Lung (tissue), 17 donors: ENCODE measurements at places on chromosomes 3 and 15. TPM values are rescaled to one million over a fixed set of nuclear protein-coding genes. Genes with fewer than 3 reads are reported as not detected.
A peak's percentile ranks its signal among the peaks of the same experiment; 100 is the strongest.

Gene TPRG1
- 10.5 TPM for total RNA-seq

Gene CDCP1
- total RNA-seq: 20.7 TPM

Gene GHSR
- not detected for total RNA-seq

Gene ROBO1
- total RNA-seq: 72.6 TPM

Gene MYRIP
- 2.5 TPM for total RNA-seq

Gene GRM2
- 0.77 TPM for total RNA-seq

Gene DUOXA2
- total RNA-seq: 0.48 TPM

DNA sequence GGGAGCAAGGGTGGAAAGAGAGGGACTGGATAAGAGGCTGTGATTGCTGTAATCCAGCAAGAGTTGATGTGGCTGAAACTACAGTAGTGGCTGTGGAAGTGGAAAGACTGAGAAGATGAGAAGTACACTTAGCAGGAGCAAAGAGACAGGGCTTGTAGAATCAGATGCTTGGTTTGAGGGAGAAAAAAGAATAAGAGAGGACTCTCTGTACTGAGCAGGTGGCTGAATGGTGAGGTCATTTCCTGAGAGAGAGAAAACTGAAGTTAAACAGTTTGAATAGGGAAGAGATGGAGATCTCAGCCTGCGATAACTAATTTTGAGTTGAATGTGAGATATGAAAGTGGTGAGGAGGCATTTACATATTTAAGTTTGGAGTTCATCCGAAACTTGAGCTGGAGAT is 95.8 kb upstream of the SLC25A36 start:
- H3K27me3 ChIP-seq: no peaks in the 10 kb centered on the region
- no peaks in the 10 kb centered on the region for H3K4me1 ChIP-seq
- no peak for DNase-seq

DNA sequence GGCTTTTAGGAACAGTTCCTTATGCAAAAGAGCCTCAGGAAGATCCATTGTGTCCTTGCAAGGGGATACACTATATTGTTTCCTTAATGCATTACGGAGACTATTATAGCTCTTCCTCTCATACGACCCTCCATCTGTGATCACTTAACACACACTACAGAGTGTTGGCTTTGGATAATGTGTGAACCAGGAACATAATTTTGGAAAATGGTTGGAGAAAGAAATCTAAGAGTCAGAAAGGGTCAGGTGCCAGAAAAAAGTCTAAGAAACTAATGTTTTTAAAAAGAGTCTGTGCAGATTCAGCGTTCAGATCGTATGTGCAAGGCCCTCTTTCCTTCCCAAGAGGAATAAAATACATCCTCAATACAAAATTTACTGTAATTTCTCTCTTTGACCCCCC is 27.3 kb downstream of the LRRN1 start:
- H3K27me3 ChIP-seq: no peaks in the 10 kb centered on the region
- H3K36me3 ChIP-seq: peaks cover 3% of the 10 kb centered on the region
- H3K4me3 ChIP-seq: no peak overlapping the region
- H3K27ac ChIP-seq: no peak overlapping the region
- DNase-seq: no peak
- no peaks in the 10 kb centered on the region for H3K4me1 ChIP-seq

- H3K36me3 ChIP-seq: no peaks in the 10 kb centered on the region
- H3K4me1 ChIP-seq: no peaks in the 10 kb centered on the region
- DNase-seq: no peak
- H3K27ac ChIP-seq: no peak overlapping the region
Measured at GRCh38 chr15:99526176-99526575, 39.6 kb upstream of the MEF2A start.

- no peaks in the 10 kb centered on the region for H3K27me3 ChIP-seq
- H3K4me3 ChIP-seq: no peak overlapping the region
- H3K36me3 ChIP-seq: no peaks in the 10 kb centered on the region
- DNase-seq: no peak
- no peaks in the 10 kb centered on the region for H3K4me1 ChIP-seq
Measured at GRCh38 chr15:88125576-88125975, 131.0 kb downstream of the NTRK3 start.

DNA sequence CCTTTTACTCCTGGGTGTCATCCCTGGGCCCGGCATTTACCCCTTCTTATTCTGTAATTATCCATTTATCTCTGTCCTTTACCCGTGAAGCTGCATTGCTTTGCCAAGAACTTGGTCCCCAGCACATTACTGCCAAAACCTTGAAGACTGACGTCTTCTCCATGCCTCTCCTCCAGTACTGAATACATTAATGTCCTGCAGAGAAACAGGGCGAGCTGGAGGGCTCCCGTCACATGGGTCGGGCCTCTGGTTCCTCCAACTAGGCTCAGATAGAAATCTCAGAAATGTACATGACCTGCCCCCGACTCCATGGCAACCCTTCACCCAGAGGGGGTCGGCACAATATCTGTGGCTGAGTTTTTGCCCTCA is 445 bp downstream of the EFCAB12 start:
- H3K27ac ChIP-seq: no peak overlapping the region
- no peaks in the 10 kb centered on the region for H3K27me3 ChIP-seq
- H3K4me1 ChIP-seq: peaks cover 8% of the 10 kb centered on the region
- peaks cover 16% of the 10 kb centered on the region for H3K36me3 ChIP-seq

DNA sequence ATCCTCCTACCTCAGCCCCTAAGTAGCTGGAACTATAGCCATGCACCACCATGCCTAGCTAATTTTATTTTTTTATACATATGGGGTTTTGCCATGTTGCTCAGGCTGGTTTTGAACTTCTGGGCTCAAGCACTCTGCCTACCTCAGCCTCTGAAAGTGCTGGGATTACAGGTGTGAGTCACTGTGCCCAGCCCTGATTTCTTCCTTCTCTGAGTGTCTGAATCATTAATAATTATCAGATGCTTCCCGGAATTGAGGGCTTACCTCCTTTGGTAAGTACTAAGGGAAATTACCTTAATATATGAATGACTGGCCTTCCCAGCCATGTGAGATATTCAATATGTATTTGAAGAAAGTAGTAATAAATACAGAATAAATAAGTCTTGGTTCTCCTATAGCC is 7.2 kb downstream of the CLPX start:
- H3K4me1 ChIP-seq: peaks cover 4% of the 10 kb centered on the region
- peaks cover 15% of the 10 kb centered on the region for H3K36me3 ChIP-seq
- H3K27ac ChIP-seq: no peak overlapping the region
- H3K27me3 ChIP-seq: no peaks in the 10 kb centered on the region
- H3K4me3 ChIP-seq: no peak overlapping the region

DNA sequence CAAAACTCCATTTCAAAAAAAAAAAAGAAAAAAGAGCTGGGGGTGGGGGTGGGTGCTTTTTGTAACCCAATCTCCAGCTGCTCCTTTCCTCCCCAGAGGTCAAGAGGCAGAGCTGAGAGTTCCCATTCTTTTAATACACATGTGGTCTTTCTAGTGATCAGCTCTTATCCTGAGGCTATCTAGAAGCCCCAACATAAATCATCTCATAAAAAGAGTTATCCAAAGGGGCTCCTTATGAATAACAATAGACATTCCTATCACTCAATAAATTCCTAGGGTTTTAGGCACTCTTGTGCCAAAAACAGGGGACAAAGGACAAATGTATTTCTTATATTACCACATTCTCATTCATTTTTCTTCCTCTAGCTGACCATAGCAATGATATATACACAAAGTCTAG is 25.1 kb upstream of the GAP43 start:
- H3K4me1 ChIP-seq: no peaks in the 10 kb centered on the region
- no peaks in the 10 kb centered on the region for H3K27me3 ChIP-seq
- H3K27ac ChIP-seq: no peak overlapping the region
- no peaks in the 10 kb centered on the region for H3K36me3 ChIP-seq
- no peak overlapping the region for H3K4me3 ChIP-seq

DNA sequence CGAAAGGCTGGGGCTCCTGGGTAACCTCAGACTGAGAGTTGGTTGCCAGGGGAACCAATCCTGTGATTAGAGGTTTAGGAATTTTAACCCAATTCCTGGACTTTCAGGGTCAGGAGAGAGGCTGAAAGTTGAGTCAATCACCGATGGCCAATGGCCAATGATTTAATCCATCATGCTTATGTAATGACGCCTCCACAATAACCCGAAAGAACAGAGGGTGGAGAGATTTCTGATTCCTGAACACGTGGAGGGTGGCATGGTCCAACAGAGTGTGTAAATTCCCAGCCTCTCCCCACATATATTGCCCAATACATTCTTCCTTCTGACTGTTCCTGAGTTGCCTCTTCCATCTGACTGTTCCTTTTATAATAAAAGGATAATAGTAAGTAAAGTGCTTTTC is 137.2 kb upstream of the CBLB start:
- H3K4me1 ChIP-seq: peaks cover 24% of the 10 kb centered on the region
- no peak overlapping the region for H3K27ac ChIP-seq
- no peaks in the 10 kb centered on the region for H3K27me3 ChIP-seq
- H3K36me3 ChIP-seq: no peaks in the 10 kb centered on the region
- H3K4me3 ChIP-seq: no peak overlapping the region

- peaks cover 2% of the 10 kb centered on the region for H3K36me3 ChIP-seq
- H3K4me3 ChIP-seq: no peak overlapping the region
- no peak for DNase-seq
- H3K27me3 ChIP-seq: no peaks in the 10 kb centered on the region
Measured at GRCh38 chr3:138687236-138687635, 78.7 kb downstream of the FAIM start.

DNA sequence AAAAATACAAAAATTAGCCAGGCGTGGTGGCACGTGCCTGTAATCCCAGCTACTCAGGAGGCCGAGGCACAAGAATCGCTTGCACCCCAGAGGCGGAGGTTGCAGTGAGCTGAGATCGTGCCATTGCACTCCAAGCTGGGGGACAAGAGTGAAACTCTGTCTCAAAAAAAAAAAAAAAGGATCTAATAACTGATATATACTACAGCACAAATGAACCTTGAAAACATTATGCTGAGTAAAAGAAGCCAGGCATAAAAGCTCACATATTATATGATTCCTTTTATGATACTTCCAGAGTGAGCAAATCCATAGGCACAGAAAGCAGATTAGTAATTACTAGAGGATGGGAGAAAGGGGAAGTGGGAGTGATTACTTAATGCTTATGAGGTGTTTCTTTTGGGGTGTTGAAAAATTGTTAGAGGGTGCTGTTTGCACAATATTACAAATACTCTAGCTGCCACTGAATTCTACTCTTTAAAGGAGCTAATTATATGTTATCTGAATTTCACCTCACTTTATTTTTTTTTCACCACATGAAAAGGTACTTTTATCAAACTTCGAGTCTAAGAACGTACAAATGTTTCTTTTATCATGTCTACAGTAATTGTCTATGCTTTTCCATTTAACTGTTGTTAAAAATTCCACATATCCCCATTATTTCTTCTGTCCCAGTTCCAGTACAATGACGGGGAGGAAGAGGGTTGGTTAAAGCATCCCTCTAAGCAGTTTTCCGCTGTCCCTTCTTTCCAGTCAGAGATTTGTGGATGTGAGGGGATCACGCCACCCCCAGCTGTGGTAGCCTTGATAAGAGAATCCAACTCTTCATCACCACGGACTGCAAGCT is 77.7 kb upstream of the FAM174B start:
- no peaks in the 10 kb centered on the region for H3K36me3 ChIP-seq
- no peaks in the 10 kb centered on the region for H3K27me3 ChIP-seq
- peak; percentile 40 for DNase-seq
- H3K4me1 ChIP-seq: no peaks in the 10 kb centered on the region
- peak overlapping the region; percentile 63 for H3K27ac ChIP-seq

- no peaks in the 10 kb centered on the region for H3K27me3 ChIP-seq
- H3K4me1 ChIP-seq: peaks cover 3% of the 10 kb centered on the region
- H3K27ac ChIP-seq: no peak overlapping the region
- DNase-seq: peak; percentile 97
- no peak overlapping the region for H3K4me3 ChIP-seq
- peaks cover 10% of the 10 kb centered on the region for H3K36me3 ChIP-seq
Measured at GRCh38 chr3:64559588-64559987, 128.2 kb downstream of the ADAMTS9 start.

DNA sequence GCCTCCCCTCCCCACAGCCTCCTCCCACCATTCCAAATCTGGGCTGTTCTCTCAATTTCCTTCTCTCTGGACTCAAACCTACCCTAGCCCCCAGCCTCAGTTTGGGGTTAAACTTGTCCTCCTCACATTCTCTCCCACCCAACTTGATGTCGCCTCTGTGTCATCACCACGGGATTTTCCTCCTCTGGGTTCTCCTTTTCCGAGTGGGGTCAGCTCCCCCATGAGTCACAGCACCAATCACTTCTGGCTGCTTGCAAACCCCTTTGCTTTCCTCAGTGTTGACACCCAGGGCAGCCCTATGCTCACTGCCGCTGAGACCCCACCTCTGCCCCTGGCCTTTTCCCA is 451 bp downstream of the CCR5AS start:
- peaks cover 4% of the 10 kb centered on the region for H3K4me1 ChIP-seq
- no peak overlapping the region for H3K27ac ChIP-seq
- no peaks in the 10 kb centered on the region for H3K27me3 ChIP-seq
- H3K4me3 ChIP-seq: peak overlapping the region; percentile 6
- DNase-seq: no peak

GRCh38 chr3:114557791-114558190 is 264.0 kb downstream of the TIGIT start:
- H3K27ac ChIP-seq: peak overlapping the region; percentile 74
- no peak for DNase-seq
- H3K4me1 ChIP-seq: no peaks in the 10 kb centered on the region
- H3K27me3 ChIP-seq: no peaks in the 10 kb centered on the region

DNA sequence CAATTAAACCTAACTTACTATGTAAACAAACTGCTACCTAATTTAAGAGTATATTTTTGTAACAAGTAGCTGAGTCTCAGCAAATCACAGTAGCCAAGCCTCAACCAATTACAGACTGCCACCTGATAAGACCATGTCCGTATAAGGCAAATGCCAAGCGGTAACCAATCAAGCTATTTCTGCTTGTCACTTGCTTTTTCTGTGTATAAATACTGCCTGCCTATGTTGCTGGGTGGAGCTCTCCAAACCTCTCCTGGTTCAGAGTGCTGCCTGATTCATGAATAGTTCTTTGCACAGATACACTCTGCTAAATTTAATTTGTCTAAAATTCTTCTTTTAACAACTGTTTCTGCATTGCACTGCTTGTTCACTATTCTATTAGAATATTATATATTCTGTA is 42.6 kb downstream of the ZNF148 start:
- no peaks in the 10 kb centered on the region for H3K4me1 ChIP-seq
- no peaks in the 10 kb centered on the region for H3K27me3 ChIP-seq
- DNase-seq: no peak
- H3K4me3 ChIP-seq: no peak overlapping the region
- H3K36me3 ChIP-seq: peaks cover 7% of the 10 kb centered on the region
- no peak overlapping the region for H3K27ac ChIP-seq
